ENCODE measurements at places on chromosomes 11 and 22.

GRCh38 chr22:38882972-38883622 lies 11.1 kb upstream of the CBX6 start:
- no peaks in the 10 kb centered on the region for H3K27me3 ChIP-seq
- no peaks in the 10 kb centered on the region for H3K4me1 ChIP-seq
- no peaks in the 10 kb centered on the region for H3K36me3 ChIP-seq
- no peak for DNase-seq
- H3K4me3 ChIP-seq, result no peak overlapping the region

- H3K27me3 ChIP-seq, result no peaks in the 10 kb centered on the region
- H3K36me3 ChIP-seq, result no peaks in the 10 kb centered on the region
- no peak for DNase-seq
- H3K4me1 ChIP-seq, result peaks cover 3% of the 10 kb centered on the region
- H3K27ac ChIP-seq, result no peak overlapping the region
Observed at GRCh38 chr22:35611200-35611890, 5.8 kb downstream of the MB start.

- no peak overlapping the region for H3K27ac ChIP-seq
- DNase-seq, result no peak
- H3K36me3 ChIP-seq, result no peaks in the 10 kb centered on the region
- no peaks in the 10 kb centered on the region for H3K27me3 ChIP-seq
Observed at GRCh38 chr11:100820621-100821020, 133.5 kb downstream of the ARHGAP42 start.

DNA sequence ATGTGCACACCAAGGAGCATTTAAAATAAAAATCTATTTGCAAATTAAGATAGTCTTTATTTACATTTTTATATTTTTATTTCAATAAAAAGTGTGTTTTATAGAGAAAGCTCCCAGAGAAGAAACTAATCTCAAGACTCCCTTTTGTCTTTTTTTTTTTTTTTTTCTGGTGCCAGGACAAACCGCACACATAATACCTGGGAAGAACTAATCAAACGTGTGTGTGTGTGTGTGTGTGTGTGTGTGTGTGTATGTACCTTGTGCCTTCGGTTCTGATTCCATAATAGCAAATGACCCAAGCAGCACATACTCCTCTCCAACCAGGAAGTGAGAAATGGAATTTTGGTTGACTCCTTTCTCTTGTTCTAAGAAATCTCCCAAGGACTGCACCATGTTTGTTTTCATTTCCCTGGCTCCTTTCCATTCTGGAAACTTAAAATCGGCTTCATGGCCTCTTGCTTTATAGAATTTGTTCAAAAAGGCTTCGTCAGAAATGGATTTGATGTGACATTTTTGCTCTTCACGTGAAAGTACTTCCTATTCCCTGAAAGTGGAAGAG lies 65.3 kb downstream of the ST3GAL4 start:
- H3K36me3 ChIP-seq, result no peaks in the 10 kb centered on the region
- no peaks in the 10 kb centered on the region for H3K27me3 ChIP-seq
- H3K4me3 ChIP-seq, result no peak overlapping the region
- H3K4me1 ChIP-seq, result no peaks in the 10 kb centered on the region

GRCh38 chr11:86202013-86202336 lies 42.6 kb upstream of the EED start:
- no peak for DNase-seq
- H3K36me3 ChIP-seq, result no peaks in the 10 kb centered on the region
- H3K27ac ChIP-seq, result no peak overlapping the region
- peaks cover 6% of the 10 kb centered on the region for H3K4me1 ChIP-seq
- peak overlapping the region; percentile 48 for H3K4me3 ChIP-seq
- no peaks in the 10 kb centered on the region for H3K27me3 ChIP-seq

- H3K27me3 ChIP-seq, result peaks cover 4% of the 10 kb centered on the region
- no peaks in the 10 kb centered on the region for H3K36me3 ChIP-seq
- H3K4me1 ChIP-seq, result no peaks in the 10 kb centered on the region
- DNase-seq, result no peak
Observed at GRCh38 chr11:1827095-1827813, 7.5 kb upstream of the SYT8 start.

DNA sequence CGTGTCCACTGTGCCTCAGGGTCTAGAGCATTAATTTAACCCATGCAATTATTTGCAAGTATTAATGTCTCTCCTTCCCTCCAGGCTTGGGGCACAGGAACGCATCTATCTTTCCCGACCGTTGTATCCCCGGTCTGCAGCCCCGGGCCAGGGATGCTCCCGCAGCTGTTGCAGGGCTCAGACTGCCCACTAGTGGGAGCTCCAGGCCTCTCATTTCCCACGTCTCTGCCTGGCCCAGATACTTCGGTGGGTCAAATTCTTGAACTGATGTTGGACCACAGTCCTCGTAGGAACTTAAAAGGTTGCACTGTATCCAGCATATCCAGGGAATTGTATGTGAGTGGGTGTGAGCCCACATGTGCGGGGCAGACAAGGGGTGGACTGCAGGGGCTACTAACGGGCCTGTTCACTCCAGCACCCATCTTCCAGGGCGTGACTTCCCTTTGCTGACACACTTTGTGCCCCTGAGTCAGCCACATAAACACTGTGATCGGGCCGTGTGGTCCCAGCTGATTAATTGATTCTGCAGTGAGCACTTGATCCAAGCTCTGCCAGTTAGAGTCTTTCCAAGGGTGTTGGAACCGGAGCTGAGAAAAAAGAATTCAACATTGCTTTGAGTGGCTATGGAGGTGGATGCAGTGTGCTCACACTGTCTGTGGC lies 451.3 kb downstream of the TBC1D22A start:
- no peaks in the 10 kb centered on the region for H3K4me1 ChIP-seq
- no peak overlapping the region for H3K4me3 ChIP-seq
- no peaks in the 10 kb centered on the region for H3K27me3 ChIP-seq

DNA sequence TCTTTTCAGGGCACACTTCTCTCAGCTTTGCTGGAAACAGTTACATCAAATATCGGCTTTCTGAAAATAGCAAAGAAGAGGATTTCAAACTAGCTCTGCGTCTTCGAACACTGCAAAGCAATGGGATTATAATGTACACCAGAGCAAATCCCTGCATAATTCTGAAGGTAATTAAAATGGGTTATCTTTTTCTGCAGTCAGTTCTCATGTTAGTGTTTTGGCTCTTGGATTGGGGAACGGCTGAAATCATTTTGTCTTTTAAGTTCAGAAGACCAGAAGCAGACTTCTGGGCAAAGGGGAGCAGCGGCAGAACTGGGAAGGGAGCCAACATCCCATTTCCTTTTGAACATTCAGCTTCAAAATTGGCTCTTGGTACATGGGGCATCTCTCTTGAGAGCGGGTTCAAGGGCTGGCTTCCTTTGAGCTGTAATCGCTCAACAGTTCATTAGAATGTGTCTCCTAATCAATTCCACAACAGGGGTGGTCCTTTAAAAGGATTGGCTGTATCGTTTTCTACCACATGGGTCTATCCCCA lies 110.2 kb upstream of the MTNR1B start:
- no peak overlapping the region for H3K4me3 ChIP-seq
- H3K36me3 ChIP-seq, result no peaks in the 10 kb centered on the region
- H3K27ac ChIP-seq, result no peak overlapping the region
- H3K27me3 ChIP-seq, result no peaks in the 10 kb centered on the region
- DNase-seq, result no peak

DNA sequence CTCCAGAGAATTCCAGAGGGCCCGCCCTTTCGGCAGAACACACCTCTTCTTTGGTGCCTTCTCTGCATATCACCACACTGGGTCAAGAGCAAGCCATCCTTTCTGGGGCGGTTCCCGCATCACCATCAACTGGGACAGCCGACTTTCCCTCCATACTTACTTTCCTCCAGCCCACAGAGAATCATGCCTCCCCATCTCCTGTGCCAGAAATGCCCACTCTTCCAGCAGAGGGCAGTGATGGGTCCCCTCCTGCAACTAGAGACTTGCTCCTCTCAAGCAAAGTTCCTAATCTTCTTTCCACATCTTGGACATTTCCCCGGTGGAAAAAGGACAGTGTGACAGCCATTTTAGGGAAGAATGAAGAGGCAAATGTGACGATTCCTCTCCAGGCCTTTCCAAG lies 157.7 kb downstream of the C11orf91 start:
- peaks cover 3% of the 10 kb centered on the region for H3K27me3 ChIP-seq
- no peak overlapping the region for H3K4me3 ChIP-seq

DNA sequence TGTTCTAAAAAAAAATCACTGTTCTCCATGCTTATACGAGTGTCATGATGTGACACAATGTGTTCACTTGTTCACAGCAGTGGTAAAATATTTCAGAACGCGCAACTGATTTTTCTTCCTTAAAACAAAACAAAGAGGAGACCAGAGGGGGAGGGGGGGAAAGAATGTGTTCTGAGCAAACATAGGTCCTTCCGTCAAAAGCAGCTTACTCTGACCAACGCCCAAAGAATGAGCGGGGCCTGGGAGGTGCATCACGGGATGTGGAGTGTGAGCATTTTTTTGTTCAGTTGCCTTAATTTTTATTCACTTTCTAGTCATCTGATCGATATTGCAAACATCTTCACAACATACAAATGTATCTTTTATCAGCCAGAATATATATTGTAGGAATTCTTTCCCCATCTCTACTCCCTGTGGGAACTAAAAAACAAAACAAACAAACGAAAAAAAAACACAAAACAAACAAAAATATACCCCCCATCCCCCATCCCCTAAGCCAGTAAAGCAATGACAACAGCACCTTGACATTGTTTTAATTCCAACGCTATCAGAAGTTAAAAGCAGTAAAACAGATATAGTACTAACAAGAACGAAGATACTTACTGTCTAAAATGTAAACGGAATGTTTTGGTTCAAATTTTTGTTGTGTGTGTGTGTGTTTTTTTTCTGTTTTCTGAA lies 43.3 kb downstream of the BDNF start:
- H3K27ac ChIP-seq, result no peak overlapping the region
- H3K36me3 ChIP-seq, result no peaks in the 10 kb centered on the region
- H3K4me1 ChIP-seq, result no peaks in the 10 kb centered on the region
- H3K27me3 ChIP-seq, result no peaks in the 10 kb centered on the region

Data from effector memory CD4-positive, alpha-beta T cell (primary cell).